ENCODE measurements at places on chromosomes 2 and 18.

- no peak for DNase-seq
Observed at GRCh38 chr2:45992741-45993475, 304.3 kb upstream of the EPAS1 start.

DNA sequence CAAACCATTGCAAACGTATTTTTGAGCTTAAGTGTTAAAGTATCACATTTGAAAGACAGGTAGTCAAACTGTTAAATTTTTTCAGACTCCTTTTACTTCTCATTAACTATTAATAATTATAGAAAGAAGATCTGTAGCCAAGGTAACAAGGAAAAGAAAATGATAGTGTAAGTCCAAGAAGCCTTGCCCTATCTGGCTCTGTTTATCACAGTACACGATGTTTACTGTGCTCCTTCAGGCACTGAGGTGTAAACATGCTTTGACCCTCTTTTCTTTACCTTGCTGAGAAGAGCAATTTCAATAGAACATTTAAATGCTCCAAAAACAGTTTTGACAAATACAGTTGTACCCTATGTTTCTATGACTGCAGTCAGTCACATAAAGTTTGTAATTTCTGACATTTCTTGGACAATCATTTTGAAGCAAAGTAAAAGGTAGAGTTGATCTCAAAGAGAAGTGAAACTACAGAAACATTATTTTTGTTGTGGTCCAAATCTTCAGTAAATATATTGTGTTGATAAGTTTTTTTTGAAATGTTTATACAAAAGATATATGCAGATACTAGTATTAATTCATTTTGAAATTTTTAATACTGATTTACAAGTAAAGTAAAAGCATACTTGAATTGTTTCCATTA is 152.6 kb upstream of the KYNU start:
- DNase-seq = no peak

GRCh38 chr2:239255628-239256349 is 145.0 kb downstream of the HDAC4 start:
- DNase-seq = no peak

DNA sequence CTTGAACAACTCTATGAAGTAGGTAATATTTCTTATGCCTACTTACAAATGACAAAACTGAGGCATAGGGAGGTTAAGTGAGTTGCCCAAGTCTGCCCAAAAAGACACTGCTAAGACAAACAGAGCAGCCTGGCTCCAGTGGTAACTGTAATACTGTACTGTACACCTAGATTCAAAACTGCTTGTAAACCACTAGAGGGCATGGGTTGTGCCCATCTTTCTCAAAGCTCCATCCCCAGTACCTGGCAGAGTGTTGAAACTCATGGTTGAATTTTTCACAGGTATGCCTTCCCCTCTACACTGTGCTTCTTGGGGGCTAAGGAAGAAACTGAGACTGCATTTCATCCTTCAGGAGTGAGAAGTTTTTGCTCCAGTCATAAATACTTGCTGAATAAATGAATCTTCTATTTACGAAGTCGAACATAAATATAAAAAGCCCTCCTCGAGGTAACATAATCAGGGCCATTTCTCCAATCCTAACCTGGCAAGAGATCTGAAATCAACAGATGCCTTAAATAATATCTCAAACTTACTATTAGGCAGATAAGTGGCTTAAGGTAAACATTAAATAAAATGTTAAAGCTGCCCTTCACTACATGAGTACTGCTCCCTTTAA is 2.0 kb downstream of the PPP4R1 start:
- peak; percentile 25 for DNase-seq

DNA sequence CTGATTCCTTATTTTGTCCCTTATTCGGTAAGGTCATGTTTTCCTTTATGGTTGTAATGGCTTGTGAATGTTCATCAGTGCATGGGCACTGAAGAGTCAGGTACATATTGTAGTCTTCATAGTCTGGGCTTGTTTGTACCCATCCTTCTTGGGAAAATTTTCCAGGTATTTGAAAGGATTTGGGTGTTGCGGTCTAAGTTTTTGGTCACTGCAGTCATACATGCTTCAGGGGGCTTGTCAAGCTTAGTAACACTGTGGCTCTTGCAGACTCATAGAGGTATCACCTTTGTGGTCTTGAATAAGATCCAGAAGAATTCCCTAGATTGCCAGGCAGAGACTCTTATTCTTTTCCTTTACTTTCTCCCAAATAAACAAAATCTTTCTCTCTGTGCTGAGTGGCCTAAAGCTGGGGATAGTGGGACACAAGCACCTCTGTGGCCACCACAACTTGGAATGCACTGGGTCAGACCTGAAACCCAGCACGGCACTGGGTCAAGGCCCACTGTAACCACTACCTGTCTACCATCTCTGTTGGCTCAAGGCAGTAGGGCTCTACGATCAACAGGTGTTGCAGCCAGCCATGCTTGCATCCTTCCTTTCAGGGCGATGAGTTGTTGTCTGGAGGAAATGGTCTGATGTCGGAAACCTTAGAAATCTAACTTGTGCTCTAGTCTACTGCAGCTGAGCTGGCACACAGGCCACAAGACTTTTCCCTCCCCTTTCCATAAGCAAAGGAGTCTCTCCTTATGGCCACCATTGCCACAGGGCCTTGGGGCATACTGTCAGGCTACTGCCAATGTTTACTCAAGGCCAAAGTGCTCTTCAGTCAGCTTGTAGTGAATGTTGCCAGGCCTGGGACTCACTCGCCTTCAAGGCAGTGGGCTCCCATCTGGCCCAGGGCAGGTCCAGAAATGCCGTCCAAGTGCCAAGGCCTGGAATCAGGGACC is 21.5 kb downstream of the IL1RN start:
- no peak for DNase-seq
